NCI-H1048 (cell line): ENCODE measurements at places on chromosomes 2 and 18.

- peak; percentile 20 for DNase-seq
Observed at GRCh38 chr2:54669677-54670484, 53.6 kb upstream of the EML6 start.

DNA sequence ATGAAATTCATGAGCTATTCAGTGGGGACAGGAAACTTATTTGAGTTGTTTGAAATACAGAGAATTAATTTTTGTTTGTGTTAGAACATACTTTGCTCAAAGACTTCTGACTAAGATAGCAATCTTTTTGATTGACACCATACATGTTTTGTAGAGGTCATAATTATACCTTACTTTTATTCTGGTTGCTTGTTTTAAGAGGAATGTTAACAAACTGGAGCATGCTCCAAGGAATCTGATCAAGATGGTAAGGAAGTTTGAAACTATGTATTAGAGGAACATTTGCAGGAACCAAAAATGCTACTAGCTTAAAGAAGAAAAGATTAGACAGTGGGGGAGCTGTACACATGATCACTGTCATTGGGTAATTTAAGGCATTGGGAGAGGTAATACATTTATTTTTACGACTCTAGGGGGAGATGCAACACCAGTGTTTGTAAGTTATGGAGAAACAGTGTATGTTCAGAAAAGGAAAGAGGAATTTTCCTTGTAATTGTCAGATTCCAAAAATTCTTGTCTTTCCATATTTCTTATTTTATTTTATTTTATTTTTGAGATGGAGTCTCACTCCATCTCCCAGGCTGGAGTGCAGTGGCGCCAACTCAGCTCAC lies 8.0 kb downstream of the AGFG1 start:
- DNase-seq: no peak

DNA sequence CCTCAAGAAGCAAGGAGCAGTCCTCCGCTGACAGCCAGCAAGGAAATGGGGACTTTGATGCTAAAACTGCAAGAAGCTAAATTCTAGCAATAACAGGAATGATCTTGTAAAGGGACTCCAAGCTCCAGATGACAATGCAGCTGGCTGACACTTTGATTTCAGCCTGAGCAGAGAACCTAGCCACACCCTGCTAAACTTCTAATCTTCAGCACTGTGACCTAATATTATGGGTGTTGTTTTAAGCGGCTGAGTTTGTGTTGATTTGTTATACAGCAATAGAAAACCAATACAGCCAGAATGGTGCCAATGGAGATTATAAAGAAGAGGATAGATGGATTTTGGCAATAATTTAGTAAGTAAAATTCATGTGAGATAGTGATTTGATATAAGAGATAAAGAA lies 196.7 kb upstream of the SPHKAP start:
- DNase-seq: no peak

DNA sequence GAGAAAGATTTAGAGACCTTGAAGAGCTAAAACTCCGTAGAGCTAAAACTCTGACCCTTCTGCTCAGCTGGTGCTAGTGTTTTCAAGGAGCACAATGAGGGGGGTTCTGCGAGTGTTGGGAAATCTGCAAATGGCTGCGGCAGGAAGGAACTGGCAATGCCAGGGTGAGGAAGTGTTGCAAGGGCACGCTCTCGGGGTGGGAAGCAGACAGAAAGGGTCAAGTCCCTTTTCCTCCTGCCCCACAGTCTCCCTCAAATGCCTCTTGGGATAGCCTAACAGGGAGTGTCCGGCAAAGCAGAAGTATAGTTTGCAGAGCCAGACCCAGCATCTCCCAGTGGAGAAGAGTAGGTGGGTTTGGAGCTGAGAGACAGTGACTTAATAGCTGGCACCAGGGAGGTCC lies 60.5 kb downstream of the NCAPH start:
- DNase-seq: no peak

- no peak for DNase-seq
Observed at GRCh38 chr18:49011291-49011746, 60.6 kb upstream of the SMAD7 start.

DNA sequence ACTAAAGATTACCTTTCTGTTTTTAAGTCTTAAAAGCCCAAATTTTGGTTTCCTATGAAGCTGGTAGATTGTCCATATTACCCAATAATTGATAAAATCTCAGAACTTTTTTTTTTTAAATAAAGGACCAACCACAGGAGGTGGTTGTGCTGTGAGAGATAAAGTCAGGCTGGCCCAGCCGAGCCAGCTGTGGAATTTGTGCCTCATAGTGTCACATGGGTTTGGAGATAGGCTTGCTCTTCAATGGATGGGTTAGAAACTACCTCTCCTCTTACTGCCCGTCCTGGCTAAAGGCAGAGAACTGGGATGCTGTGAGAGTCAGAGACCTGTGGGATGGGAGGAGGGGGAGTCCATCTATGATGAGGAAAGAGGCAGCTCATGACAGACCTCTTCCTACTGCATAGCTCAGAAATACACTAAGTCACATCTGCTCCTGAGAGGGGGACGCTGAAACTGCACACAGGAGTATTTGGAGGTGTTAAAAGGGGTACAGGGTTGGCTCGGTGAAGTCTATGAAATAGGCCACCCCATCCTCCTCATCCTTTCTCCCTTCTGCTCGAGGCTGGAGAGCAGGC lies 99.7 kb upstream of the MGAT4A start:
- DNase-seq: no peak

GRCh38 chr18:50218432-50219197 lies 23.7 kb upstream of the MYO5B start:
- DNase-seq: peak; percentile 37

DNA sequence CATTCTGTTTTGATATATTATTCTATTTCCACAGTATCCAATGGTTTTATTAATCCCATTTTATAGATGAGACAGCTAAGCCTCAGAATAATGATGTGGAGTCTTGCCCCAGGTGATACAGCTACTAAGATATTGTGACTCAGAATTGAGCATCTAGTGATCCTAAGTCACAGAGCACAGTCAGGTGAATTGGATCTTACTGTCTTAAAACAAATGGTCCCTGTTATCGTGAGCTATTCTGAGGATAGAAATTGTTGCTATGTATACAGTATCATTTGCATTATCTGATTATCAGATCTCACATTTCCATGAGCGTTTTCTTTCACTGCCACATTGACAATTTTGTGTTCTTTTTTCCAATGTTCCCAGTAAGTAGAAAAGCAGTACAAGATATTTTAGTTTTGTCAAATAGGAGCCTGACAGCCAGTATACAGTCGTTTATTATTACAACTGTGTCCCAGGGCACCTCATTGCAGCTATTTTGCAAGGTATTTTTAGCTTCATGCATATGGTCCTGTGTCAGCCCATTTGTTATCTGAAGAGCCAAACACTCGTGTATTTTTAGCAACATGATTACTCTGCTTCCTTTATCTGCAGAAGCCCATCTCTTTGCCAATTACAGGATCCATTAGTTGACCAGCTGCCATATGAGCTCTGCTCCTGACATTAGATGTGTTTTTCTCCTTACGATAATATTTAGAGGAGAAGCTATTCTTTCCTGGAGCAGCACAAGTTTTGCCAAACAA lies 25.1 kb upstream of the SGPP2 start:
- DNase-seq: no peak

GRCh38 chr2:191246820-191247380 lies 1.7 kb downstream of the MYO1B start:
- no peak for DNase-seq

DNA sequence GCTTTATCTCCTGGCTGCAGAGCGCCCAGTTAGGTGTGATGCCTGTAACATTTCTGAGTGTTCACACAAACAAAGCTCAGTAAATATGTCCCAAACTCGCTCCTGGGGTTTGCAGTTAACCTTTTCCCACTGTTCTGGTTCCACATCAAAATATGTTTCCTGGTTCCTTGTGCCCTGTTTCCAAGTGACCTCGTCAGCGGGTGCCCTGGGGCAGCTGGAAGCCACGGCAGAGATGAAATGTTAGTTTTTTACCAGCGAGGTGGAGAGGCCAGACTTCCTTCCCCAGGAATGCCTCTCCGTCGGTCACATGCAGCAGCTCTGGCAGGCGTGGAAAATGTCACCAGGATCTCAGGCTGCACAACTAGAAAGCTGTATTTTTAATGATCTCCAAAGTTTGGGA lies 18.2 kb downstream of the NFATC1 start:
- no peak for DNase-seq

DNA sequence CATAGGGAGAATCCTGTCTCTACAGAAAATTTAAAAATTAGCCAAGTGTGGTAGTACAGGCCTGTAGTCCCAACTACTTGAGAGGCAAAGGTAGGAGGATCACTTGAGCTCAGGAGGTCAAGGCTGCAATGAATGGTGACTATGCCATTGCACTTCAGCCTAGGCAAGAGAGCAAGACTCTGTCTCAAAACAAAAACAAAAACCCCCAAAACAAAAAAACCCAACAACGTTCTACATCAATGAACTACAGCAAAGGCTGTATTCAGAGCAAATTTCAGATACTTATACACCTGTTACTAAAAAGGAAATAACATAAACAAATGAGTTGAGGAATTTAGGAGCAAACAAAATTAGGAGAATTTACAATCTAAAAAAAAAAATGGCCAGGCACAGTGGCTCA lies 22.6 kb downstream of the YES1 start:
- DNase-seq: no peak

DNA sequence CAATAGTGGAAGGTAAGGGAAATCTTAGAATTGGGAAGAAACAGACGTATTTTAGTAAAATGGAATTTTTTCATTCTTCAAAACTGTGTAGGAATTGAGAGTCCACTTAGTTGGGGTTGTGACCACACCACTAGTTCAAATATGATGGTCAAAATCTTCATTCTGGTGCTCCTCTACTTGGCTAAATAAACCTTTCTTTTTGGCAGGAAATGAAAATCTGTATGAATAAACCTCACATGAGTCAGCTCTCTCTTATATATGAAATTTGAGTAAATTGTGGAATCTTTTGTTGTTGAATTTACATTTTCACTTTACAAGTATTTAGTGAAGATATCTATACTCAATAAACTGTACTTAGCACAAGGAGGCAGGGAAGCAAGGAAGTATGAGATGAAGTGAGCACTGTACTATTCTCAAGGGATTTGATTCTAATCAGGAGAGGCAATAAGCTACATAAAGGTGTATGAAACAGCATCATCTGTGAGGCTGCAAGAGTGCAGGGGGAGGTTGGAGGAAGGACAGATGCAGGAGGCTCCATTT lies 20.5 kb downstream of the IL18R1 start:
- DNase-seq: no peak

- no peak for DNase-seq
Observed at GRCh38 chr2:147888680-147889079, 43.9 kb downstream of the ACVR2A start.

GRCh38 chr2:103174711-103175110 lies 412.9 kb downstream of the TMEM182 start:
- DNase-seq: no peak

- peak; percentile 43 for DNase-seq
Observed at GRCh38 chr2:78979380-78980151, 45.9 kb upstream of the REG3G start.

- no peak for DNase-seq
Observed at GRCh38 chr2:97653473-97653872, 7.6 kb downstream of the COX5B start.

DNA sequence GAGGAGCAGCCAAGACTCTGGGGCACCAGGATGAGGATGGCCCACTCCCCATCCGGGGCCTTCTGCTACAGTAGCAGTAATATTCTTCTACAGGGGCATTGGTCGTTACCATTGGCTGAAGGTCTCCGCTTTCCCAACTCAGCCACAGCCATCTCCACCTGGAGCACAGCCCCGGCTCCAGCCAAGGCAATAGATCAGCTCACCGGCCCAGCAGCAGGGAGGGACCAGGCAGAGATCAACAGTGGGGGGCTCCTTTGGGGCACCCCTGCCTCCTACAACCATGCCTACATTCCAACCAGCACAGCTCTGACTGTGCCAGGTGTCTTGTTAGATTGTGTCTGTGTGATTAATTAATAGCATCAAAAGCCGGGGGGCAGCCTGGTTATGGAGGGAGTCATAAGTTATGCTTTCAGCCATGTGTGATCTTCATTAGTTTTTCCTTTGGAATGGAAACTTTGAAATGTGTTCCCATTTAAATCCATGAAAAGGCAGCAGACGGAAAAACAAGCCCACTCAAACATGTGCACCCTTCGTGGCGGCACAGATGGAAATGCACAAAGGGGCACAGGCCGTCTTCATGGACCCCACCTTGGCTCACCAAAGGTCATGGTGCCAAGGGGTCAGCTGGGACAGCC lies 68.6 kb upstream of the BZW1 start:
- no peak for DNase-seq

GRCh38 chr18:55522011-55522410 lies 66.0 kb downstream of the TCF4 start:
- DNase-seq: no peak

DNA sequence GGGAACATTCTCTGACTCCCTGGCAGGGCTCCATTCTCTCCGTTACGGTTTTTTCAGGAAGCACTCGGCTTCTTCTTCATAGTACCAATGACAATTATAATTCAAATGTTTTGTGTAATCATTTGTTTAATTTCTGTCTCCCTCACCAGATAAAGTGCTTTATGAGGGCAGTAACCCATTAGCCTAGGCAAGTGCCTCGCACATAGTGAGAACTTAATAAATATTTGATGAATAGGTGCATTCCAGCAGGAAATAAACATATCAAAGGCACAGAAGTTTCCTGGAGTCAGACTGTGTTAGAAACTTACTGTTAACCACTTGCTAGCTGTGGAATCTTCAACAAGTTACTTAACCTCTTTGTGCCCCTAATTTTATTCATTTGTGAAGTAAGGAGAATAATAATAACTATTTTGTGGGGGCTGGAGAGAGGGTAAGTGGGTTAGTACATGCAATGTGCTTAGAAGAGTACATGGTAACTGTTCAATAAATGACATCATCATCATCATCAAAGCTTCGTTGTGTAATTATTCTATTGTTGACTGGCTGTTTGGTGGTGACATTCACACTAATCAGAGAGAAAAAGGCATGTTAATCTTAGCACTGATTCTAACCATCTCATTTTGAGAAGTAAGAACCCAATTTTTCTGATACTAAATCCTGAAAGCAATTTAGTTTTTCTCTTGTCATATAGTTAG lies 352.3 kb downstream of the INSIG2 start:
- DNase-seq: no peak

DNA sequence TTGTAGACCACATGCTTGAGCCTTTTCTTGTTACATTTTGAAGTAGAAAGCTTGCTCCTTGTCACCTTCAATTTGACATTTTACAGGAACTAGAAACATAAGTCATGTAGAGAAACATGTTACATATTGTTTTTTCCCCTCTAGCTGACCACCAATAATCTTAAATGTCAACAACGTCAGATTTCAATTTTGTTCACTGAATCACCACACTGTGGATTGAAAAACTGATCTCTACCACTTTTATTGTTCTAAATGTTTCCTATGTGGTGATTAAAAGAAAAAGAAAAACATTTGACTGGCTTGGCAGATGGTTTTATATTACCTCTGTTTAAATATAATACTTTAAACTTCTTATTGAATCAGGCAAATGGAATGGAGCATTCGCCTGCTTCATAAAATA lies 87.7 kb downstream of the DSEL start:
- no peak for DNase-seq

DNA sequence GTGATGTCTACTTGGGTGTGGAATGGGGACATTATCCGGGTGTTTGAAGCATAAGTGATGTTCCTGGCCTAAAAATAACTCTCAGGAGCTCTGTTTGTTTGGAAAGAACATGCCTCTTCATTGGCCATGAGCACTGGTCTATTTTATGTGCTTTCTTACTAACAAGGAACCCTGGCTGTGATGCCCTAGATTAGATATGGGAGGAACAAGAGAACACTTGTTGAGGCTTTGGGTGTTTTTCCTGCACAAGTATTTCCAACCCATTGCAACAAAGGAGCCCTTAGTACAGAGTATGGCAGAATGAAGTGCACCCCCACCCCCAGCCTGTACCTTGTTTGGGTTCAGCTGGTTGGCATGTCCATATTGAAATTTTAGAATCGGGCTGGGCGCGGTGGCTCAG lies 95.9 kb downstream of the SLC4A3 start:
- DNase-seq: no peak

GRCh38 chr2:12495247-12495868 lies 221.4 kb upstream of the TRIB2 start:
- no peak for DNase-seq
